ENCODE measurements at places on chromosomes 13 and 19. TPM values are rescaled to one million over a fixed set of nuclear protein-coding genes. Genes with fewer than 3 reads are reported as not detected.

CASP14 gene
- total RNA-seq: not detected

GRCh38 chr19:584240-585001 lies 5.3 kb upstream of the HCN2 start:
- no peak overlapping the region for H3K4me3 ChIP-seq
- peaks cover 22% of the 10 kb centered on the region for H3K27me3 ChIP-seq
- DNase-seq: no peak
- H3K27ac ChIP-seq: no peak overlapping the region
- H3K4me1 ChIP-seq: peaks cover 24% of the 10 kb centered on the region

DNA sequence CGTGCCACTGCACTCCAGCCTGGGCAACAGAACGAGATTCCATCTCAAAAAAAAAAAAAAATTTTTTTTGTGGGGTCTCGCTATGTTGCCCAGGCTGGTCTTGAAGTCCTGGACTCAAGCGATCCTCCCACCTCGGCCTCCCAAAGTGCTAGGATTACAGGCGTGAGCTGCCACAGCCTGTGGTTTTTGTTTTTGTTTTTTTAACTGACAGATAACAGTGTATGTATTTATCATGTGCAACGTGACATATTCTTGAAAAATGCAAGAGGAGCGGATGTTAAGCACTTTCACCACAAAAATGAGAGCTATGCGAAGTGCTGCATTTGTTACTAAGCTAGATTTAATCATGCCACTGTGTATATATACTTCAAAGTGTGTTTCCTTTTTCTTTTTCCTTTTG lies 49.0 kb downstream of the ARHGEF18 start:
- H3K4me1 ChIP-seq: peaks cover 46% of the 10 kb centered on the region
- H3K4me3 ChIP-seq: no peak overlapping the region
- no peak overlapping the region for H3K27ac ChIP-seq
- DNase-seq: no peak

- DNase-seq: no peak
- no peak overlapping the region for H3K4me3 ChIP-seq
- no peaks in the 10 kb centered on the region for H3K27me3 ChIP-seq
Observed at GRCh38 chr19:38880076-38880881, 2.2 kb upstream of the RINL start.

- DNase-seq: no peak
- H3K36me3 ChIP-seq: no peaks in the 10 kb centered on the region
- H3K27me3 ChIP-seq: no peaks in the 10 kb centered on the region
- H3K4me3 ChIP-seq: no peak overlapping the region
Observed at GRCh38 chr13:35889560-35889959, 241.6 kb downstream of the DCLK1 start.

MAST1 gene
- total RNA-seq: 0.71 TPM

- DNase-seq: no peak
- H3K27ac ChIP-seq: no peak overlapping the region
- no peaks in the 10 kb centered on the region for H3K27me3 ChIP-seq
- no peaks in the 10 kb centered on the region for H3K36me3 ChIP-seq
- no peak overlapping the region for H3K4me3 ChIP-seq
- H3K4me1 ChIP-seq: no peaks in the 10 kb centered on the region
Observed at GRCh38 chr13:60836821-60837220, 439.8 kb downstream of the TDRD3 start.

- no peak overlapping the region for H3K4me3 ChIP-seq
- H3K36me3 ChIP-seq: no peaks in the 10 kb centered on the region
- peaks cover 19% of the 10 kb centered on the region for H3K4me1 ChIP-seq
- DNase-seq: no peak
- H3K27ac ChIP-seq: no peak overlapping the region
- H3K27me3 ChIP-seq: no peaks in the 10 kb centered on the region
Observed at GRCh38 chr19:38284422-38284821, 19.6 kb upstream of the C19orf33 start.

- no peak for DNase-seq
- H3K27ac ChIP-seq: no peak overlapping the region
- no peak overlapping the region for H3K4me3 ChIP-seq
- no peaks in the 10 kb centered on the region for H3K27me3 ChIP-seq
Observed at GRCh38 chr13:47036294-47037008, 139.6 kb upstream of the HTR2A start.

SLC25A41 gene
- total RNA-seq: not detected

DNA sequence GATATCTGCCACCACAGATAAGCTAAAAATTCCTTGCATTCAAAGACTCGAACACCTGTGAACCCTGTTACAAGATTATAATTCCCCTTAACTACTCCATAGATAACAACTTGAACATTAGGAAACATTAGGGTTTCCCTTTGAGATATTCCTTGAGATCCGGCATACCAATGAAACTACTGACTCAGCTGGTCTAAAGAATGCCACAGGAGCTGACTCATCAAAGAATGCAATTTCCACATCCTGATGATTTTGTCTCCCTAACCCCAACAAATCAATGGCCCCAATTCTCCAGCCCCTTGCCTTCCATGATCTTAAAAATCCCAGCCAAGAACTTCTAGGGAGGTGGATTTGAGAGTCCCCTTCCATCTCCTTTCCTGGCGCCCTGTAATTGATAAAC lies 35.6 kb upstream of the ZNF599 start:
- H3K36me3 ChIP-seq: no peaks in the 10 kb centered on the region
- no peak overlapping the region for H3K27ac ChIP-seq

DNA sequence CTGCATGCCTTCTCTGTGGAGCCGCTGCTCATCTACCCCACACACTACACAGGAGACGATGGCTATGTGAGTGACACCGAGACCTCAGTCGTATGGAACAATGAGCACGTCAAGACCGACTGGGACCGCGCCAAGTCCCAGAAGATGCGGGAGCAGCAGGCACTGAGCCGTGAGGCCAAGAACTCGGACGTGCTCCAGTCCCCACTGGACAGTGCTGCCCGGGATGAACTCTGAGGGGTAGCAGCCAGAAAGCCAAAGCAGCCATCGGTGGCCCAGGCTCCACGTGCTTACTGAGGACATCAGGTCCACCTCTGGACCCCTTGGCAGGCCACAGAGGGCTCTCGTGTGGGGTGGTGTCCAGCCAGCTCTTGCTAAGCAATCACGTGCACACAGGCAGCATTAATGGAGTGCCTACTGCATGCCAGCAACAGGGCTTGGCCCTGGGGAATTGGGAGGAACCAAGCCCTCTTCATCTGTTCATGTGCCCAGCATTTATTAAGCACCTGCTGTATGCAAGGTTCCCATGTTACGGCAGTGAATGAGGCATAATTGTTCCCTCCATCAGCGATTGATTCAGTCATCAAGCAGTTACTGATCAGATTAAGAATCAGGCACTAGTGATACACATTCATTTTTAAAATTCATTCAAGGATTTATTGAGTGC lies 25.9 kb downstream of the COLGALT1 start:
- peaks cover 58% of the 10 kb centered on the region for H3K36me3 ChIP-seq
- H3K4me3 ChIP-seq: no peak overlapping the region
- H3K27ac ChIP-seq: no peak overlapping the region
- H3K4me1 ChIP-seq: no peaks in the 10 kb centered on the region
- no peak for DNase-seq
- no peaks in the 10 kb centered on the region for H3K27me3 ChIP-seq

CARD8 gene
- 37.7 TPM for total RNA-seq

DNA sequence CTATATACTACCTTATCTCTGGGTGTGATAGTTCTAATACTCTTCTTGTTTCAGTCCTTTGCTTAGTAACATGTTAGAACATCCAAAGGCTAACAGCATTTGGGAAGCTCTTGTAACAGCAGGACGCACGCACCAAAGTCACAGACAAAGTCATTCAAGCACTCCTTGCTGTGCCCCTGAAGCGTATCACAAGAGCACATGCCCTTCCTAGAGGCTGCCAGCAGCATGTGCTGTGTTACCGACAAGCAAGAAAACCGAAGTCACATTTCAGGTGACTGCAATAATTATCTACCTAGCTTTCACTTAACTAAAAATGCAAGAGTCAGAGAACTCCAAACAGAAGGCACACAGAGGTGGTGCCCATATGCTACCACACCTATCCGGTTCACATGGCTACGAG lies 194.1 kb downstream of the KLF12 start:
- peaks cover 19% of the 10 kb centered on the region for H3K4me1 ChIP-seq
- no peaks in the 10 kb centered on the region for H3K27me3 ChIP-seq
- H3K4me3 ChIP-seq: no peak overlapping the region
- DNase-seq: no peak
- no peak overlapping the region for H3K27ac ChIP-seq

PEAK3 gene
- 0.41 TPM for total RNA-seq

DNA sequence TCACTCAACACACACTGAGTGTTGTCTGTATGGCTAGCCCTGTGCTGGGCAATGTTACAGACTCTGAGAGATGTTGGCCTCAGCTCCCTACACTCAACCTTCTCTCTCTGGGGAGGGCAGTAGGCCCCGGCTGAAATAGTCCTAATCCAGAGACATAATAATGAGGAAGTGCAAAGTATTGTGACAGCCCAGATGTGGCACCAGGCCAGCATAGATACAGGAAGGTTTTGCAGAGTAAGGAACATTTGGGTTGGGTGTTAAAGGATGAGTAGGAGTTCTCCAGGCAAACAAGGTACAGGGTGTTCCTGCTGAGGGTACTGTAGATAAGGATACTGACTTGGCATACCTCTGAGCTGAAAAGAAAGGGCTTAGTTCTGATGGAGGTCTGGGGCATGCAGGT lies 2.4 kb downstream of the LIN7B start:
- no peaks in the 10 kb centered on the region for H3K27me3 ChIP-seq
- H3K4me3 ChIP-seq: no peak overlapping the region
- no peak overlapping the region for H3K27ac ChIP-seq
- H3K36me3 ChIP-seq: no peaks in the 10 kb centered on the region
- H3K4me1 ChIP-seq: peaks cover 37% of the 10 kb centered on the region

GRCh38 chr13:44601586-44601985 lies 25.5 kb upstream of the TSC22D1 start:
- H3K4me3 ChIP-seq: no peak overlapping the region
- H3K27me3 ChIP-seq: no peaks in the 10 kb centered on the region
- no peaks in the 10 kb centered on the region for H3K4me1 ChIP-seq
- no peak for DNase-seq
- no peaks in the 10 kb centered on the region for H3K36me3 ChIP-seq

- peak; percentile 92 for DNase-seq
- H3K27ac ChIP-seq: peak overlapping the region; percentile 100
- H3K36me3 ChIP-seq: peaks cover 3% of the 10 kb centered on the region
- peak overlapping the region; percentile 75 for H3K4me3 ChIP-seq
- peaks cover 16% of the 10 kb centered on the region for H3K4me1 ChIP-seq
Observed at GRCh38 chr19:1248786-1249297, 459 bp downstream of the MIDN start.

DNA sequence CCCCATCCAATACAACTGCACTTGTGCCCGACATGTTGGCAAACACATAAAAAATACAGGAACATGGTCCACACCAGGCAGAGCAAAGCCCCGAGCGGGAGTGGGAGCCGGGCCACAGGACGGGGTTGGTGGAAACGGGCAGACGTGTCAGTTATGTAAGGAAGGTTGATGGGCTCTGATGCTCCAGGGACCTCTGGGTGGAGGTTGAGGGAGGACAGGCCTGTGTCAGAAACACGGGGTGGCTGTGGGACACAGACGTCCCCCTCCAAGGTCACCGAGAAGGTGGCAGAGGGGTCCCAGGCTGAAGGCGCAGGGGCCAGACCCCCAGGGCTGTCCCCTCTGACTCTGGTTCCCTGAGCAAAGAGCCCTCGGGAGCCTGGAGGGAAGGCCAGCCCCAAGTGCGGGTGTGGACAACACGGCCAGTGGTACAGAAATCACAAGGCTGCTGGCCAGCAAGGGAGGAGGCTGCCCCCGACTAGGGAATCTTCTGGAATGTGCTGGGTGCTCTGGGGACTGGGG lies 31.4 kb upstream of the C13orf46 start:
- H3K4me1 ChIP-seq: no peaks in the 10 kb centered on the region
- no peak overlapping the region for H3K4me3 ChIP-seq
- H3K36me3 ChIP-seq: peaks cover 16% of the 10 kb centered on the region
- no peak overlapping the region for H3K27ac ChIP-seq

KLK12 gene
- total RNA-seq: not detected

DNA sequence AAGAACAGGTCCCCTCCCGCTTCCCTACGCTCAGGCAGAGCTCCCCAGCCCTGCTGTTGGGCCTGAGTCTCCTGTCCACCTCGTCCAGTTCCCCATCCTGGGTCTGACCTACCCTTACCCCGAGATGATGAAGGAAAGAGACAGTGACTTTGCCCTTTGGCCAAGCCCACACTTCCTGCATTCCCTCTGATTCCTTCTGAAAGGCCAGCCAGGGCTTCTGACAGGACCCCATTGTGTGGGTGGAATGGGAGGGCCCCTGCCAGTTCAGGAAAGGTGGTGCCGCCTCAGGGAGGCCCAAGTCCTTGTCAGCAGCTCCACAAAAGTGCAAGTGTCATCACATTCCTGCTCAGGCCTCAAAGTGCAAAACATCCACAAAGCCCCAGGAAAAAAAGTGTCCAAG lies 177.8 kb downstream of the PAN3 start:
- no peaks in the 10 kb centered on the region for H3K36me3 ChIP-seq
- no peak overlapping the region for H3K4me3 ChIP-seq
- H3K27me3 ChIP-seq: no peaks in the 10 kb centered on the region
- H3K27ac ChIP-seq: no peak overlapping the region
- DNase-seq: no peak

DNA sequence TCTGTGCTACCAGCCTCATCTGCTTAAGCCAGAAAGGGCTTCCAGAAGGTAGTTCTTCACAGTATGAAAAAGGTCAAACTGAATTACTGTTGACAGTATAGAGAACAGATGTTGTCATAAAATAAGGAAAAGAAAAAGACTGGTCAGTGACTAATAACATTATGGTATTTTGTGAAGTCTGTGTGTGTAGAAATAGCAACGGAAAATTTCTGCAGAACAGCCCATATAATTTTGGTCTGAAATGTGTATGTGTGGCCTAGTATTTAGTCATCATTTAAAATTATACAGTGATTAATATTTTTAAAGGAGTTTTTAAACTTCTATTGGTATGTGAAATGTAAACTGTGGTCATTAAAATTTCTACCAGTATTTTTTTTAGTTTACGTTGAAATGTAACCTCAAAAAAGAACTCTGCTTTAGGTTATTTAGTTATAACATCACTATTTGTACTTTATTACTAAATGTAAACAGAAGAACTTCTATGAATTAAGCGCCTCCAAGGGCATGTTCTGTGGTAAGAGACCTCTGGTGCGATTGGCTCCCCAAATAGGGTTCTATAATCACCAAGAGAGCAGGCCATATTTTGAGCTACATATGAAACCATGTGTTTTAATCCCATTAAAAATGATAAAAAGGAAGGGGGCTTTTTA lies 3.3 kb upstream of the GPR183 start:
- no peaks in the 10 kb centered on the region for H3K27me3 ChIP-seq
- no peak overlapping the region for H3K4me3 ChIP-seq

ZFP36 gene
- total RNA-seq: 207 TPM

GET3 gene
- 39.2 TPM for total RNA-seq

- H3K4me1 ChIP-seq: no peaks in the 10 kb centered on the region
- H3K4me3 ChIP-seq: no peak overlapping the region
- H3K27ac ChIP-seq: no peak overlapping the region
- no peaks in the 10 kb centered on the region for H3K36me3 ChIP-seq
Observed at GRCh38 chr13:60772726-60773125, 375.7 kb downstream of the TDRD3 start.

GRCh38 chr13:41543664-41544300 lies 86.4 kb downstream of the RGCC start:
- H3K4me1 ChIP-seq: no peaks in the 10 kb centered on the region
- no peak overlapping the region for H3K4me3 ChIP-seq
- H3K27ac ChIP-seq: no peak overlapping the region
- no peak for DNase-seq

GRCh38 chr13:90171649-90172048 lies 1175.8 kb upstream of the MIR17HG start:
- DNase-seq: no peak
- H3K4me3 ChIP-seq: no peak overlapping the region
- no peak overlapping the region for H3K27ac ChIP-seq
- H3K27me3 ChIP-seq: no peaks in the 10 kb centered on the region

- no peak overlapping the region for H3K27ac ChIP-seq
- H3K4me3 ChIP-seq: no peak overlapping the region
- no peaks in the 10 kb centered on the region for H3K36me3 ChIP-seq
Observed at GRCh38 chr19:39223703-39224279, 19.7 kb upstream of the SYCN start.

LILRB3 gene
- total RNA-seq: 16.9 TPM

Measured in sigmoid colon (tissue), 7 donors.